HTR-8/SVneo (cell line): ENCODE measurements at places on chromosomes 6 and 20.

GRCh38 chr20:53050338-53050737 lies 78.2 kb downstream of the TSHZ2 start:
- no peak for DNase-seq

DNA sequence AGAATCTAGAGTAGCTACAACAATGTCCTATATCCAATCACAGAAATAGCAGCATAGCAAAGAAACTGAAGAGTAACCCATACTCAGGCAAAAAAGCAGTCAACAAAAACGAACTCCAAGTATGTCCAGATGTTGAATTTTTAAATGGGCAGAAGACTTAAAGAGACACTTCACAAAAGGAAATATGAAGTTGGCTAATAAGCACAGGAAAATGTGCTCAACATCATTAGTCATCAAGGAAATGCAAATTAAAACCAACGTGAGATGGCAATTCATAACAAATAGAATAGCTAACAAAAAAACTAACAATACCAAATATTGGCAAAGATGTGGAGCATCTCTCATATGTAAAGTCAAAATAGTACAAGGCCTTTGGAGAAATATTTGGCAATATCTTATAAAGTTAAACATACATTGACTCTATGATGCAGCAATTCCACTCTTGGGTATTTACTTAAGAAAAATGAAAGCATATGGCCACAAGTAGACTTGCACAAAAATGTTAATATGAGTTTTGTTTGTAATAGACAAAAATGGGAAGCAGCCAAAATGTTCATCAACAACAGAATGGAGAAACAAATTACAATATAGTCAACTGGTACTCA lies 37.7 kb downstream of the FRK start:
- no peak for DNase-seq

DNA sequence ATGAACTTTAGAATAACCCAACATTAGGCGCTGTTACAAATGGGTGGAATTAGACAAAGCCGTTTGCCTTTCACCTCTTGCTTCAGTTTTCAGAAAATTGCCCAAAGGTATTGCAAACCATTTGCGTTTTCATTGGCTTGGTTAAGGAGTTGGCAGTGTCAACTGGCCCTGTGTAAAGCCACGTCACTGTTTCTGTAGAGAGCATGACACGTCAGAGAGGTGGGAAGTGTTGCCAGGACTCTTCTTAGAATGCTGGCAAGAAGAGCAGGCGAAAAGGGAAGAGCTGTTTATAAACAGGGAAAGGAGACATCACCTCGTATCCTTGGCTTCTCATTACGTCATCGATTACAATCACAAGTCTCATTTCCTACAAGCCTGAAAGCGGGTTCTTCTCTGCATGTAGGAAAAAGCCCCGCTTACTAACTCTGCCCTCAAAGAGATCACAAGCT lies 4.2 kb upstream of the IRF4 start:
- no peak for DNase-seq

DNA sequence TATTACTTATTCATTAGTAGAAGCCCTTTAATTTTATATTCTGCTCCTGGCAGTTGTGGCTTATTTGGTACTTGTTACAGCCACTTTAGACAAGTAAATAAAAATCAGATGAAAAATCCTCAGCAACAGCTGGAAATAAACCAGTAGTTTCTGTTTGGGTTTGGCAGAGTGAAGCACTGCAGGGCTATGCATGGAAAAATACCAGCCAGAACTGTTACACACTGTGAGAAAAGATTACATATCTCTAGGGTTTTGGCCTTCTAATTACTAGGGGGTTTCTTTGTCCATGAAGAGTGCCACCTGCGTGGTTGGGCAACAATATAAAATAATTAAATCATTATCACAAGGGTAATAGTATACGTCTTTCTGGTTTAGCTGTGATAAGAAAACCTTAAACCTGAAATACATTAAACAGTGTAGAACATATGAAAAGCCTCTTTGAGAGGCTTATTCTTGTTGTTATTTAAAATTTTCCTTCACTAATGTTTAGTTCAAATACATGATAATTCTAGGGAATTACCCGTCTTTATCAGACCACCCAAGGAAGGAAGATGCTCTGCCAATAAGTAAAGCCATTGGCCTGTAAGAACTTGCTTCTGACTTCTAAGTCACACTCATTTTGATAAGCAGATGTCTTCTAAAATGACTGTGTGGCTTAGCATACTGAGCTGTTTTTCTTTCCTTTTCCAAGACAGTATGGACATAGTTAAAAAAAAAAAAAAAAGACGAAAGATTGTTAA lies 320.0 kb upstream of the FLRT3 start:
- no peak for DNase-seq

DNA sequence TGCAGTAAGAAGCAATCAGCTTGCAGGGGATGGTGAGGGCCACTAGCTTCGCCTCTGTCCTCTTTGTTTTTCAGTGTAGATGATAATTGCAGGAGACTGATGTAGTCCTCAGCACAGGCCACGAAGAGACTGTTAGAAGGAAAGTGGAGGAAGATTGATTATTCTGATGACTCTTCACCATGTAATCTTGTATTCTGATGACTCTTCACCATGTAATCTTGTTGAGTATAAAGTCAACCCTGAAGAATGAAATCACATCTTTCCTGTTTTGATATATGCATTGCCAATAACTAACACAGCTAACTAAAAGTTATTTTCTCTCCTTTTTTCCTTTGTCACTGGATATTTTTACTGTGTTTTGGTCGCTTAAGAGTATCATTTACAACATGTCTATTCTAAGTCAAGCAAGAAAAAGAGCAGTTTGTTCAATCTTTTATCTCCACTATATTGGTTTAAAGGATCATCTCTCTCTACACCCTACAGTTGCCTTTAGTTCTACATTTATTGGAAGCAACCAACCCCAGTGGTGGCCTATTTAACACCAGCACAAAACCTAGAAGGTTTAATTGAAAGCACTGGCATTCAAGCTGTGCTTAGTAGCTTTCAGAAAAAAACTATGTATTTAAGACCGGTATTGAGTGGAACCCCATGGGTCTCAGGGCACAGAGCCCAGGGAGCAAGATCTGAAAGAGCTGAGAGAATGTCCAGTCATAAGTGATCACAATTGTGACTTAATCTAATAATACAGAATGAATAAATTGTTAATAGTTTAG lies 107.2 kb upstream of the BTBD3 start:
- DNase-seq, result no peak

DNA sequence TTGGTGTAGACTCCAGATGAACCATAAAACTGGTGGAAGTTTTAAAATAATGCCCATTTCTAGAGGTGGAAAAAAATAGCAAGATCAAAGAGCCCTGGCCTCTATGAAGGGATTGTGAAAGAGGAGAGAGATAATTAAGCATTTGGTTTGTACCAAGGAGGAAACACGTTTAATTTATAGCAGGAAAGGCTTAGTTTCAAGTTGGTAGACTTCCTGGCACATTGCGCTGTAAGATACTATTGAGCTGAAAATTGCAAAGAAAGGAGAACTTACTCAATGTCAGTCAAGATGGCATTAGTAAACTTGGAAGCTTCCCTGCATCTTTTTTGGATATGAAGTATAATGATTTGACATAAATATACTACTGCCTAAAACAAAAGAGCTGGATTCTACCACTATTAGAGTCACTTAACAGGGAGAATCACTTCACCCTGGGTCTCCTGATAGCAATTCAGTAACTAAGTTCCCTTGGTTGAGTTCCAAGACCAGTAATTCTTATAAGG lies 24.4 kb downstream of the MARCKS start:
- DNase-seq, result no peak

DNA sequence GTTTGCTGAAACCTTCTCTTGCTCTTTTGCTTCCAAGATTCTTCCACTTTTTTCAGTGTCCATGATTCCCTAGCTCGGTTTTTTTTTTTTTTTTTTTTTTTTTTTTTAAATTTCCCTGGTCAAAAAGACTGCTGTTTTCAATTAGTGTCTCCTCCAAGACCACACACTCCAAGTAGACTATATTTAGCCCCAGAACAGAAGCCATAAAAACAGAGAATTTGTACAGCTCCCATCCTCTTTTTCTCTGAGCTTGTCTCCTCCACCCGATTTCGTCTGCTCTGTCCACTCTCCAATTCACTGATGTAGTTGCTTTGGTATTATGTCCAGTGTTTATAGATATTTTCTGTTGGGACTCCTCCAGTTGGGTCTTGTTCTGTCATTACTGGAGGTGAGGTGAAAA lies 37.6 kb downstream of the RSPH3 start:
- DNase-seq, result no peak

DNA sequence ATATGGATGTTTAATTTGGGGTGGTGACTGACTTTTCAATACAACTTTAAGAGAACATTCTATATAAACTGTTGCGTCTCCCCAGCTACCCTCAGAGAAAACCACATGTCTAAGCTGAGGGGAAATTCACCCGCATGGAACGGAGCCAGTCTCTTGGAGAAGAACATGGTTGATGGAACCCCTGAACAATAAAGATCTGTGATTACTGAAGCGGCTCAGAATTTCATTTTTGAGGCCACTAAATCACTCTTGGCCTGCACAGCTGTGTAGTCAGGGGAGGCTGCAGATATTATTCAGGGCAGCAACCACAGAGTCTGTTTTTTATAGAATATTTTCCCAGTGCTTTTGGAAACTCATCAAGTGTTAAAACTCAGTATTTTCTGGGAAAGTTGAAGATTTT lies 73.8 kb downstream of the EYA4 start:
- DNase-seq, result no peak

GRCh38 chr20:6530779-6531315 lies 236.6 kb upstream of the BMP2 start:
- no peak for DNase-seq

GRCh38 chr6:157983406-157984119 lies 1.9 kb downstream of the SYNJ2 start:
- no peak for DNase-seq

GRCh38 chr6:142669471-142670351 lies 275.3 kb downstream of the HIVEP2 start:
- DNase-seq, result no peak

DNA sequence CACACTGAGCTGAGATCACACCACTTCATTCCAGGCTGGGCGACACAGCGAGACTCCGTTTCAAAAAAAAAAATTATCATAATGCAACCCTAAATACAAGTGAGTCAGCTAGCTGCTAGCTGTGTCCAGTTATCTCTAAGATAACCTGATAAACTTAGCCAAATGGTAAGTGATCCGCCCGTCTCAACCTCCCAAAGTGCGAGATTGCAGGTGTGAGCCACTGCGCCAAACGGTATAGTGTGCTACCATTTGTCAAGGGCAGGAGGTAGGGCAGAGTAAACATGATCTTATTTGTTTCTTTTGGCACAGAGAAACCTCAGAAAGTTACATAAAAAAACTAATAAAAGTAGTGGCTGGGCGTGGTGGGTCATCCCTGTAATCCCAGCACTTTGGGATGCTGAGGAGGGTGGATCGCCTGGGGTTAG lies 4.7 kb upstream of the C6orf132 start:
- no peak for DNase-seq

- peak; percentile 98 for DNase-seq
Observed at GRCh38 chr20:48657426-48658197, 170.2 kb downstream of the PREX1 start.
